ENCODE measurements at places on chromosomes 5 and 9.

GRCh38 chr5:155624597-155625241 is 611.2 kb downstream of the KIF4B start:
- no peak overlapping the region for H3K4me3 ChIP-seq
- no peak for DNase-seq
- H3K27me3 ChIP-seq = no peaks in the 10 kb centered on the region
- H3K27ac ChIP-seq = no peak overlapping the region
- H3K36me3 ChIP-seq = no peaks in the 10 kb centered on the region

GRCh38 chr9:84504360-84504759 is 163.8 kb upstream of the SLC28A3 start:
- no peaks in the 10 kb centered on the region for H3K27me3 ChIP-seq
- H3K4me1 ChIP-seq = no peaks in the 10 kb centered on the region
- H3K4me3 ChIP-seq = no peak overlapping the region

- H3K4me3 ChIP-seq = no peak overlapping the region
- no peak overlapping the region for H3K27ac ChIP-seq
- H3K4me1 ChIP-seq = no peaks in the 10 kb centered on the region
- no peaks in the 10 kb centered on the region for H3K27me3 ChIP-seq
- peaks cover 4% of the 10 kb centered on the region for H3K36me3 ChIP-seq
Measured at GRCh38 chr5:60718166-60718892, 18.4 kb upstream of the DEPDC1B start.

GRCh38 chr5:65475336-65475735 is 6.4 kb downstream of the ADAMTS6 start:
- H3K27me3 ChIP-seq = no peaks in the 10 kb centered on the region
- H3K4me1 ChIP-seq = no peaks in the 10 kb centered on the region
- no peak overlapping the region for H3K4me3 ChIP-seq

- peaks cover 4% of the 10 kb centered on the region for H3K4me1 ChIP-seq
- no peaks in the 10 kb centered on the region for H3K27me3 ChIP-seq
- no peak overlapping the region for H3K4me3 ChIP-seq
- H3K27ac ChIP-seq = no peak overlapping the region
- peaks cover 6% of the 10 kb centered on the region for H3K36me3 ChIP-seq
Measured at GRCh38 chr5:53946405-53947100, 363.8 kb downstream of the ARL15 start.

- H3K4me3 ChIP-seq = no peak overlapping the region
- H3K27me3 ChIP-seq = peaks cover 3% of the 10 kb centered on the region
- no peak for DNase-seq
- H3K4me1 ChIP-seq = no peaks in the 10 kb centered on the region
- H3K36me3 ChIP-seq = peaks cover 6% of the 10 kb centered on the region
Measured at GRCh38 chr9:135514342-135515082, 6.7 kb upstream of the LCN1 start.

GRCh38 chr5:16934123-16934522 is 2.0 kb downstream of the MYO10 start:
- no peak overlapping the region for H3K27ac ChIP-seq
- peaks cover 3% of the 10 kb centered on the region for H3K27me3 ChIP-seq
- peak overlapping the region; percentile 83 for H3K4me3 ChIP-seq
- DNase-seq = peak; percentile 85
- H3K4me1 ChIP-seq = peaks cover 17% of the 10 kb centered on the region

GRCh38 chr5:132808448-132808847 is 4.7 kb upstream of the SOWAHA start:
- peaks cover 10% of the 10 kb centered on the region for H3K36me3 ChIP-seq
- no peak overlapping the region for H3K27ac ChIP-seq
- H3K4me1 ChIP-seq = peaks cover 1% of the 10 kb centered on the region
- H3K4me3 ChIP-seq = no peak overlapping the region

DNA sequence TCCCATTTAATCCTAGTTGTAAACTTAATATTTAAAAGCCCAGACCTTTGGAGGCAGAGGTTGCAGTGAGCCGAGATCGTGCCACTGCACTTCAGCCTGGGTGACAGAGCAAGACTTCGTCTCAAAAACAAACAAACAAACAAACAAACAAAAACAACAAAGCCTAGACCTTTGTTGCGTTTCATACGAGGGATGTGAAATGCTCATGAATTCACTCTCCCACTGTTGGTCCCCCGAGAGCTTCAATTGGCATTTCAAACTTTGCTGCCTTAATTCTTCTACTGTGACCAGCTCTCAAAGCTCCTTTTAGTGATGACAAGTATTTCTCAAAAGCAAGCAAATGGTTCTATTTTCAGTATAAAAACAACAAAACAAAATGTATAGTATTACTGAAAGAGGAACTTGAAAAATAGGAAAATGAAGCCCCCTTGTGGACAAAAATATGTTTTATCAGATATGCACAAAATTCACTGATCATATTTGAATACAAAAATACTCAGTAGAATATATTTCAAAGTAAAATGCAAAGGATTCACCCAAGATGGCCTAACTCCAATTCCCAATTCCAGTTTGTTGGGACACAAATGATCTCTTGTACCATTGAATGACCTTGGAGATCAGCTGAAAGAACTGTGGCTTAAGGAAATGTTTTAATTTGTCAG is 140.4 kb downstream of the ESM1 start:
- H3K4me1 ChIP-seq = peaks cover 31% of the 10 kb centered on the region
- peak overlapping the region; percentile 41 for H3K4me3 ChIP-seq
- no peak for DNase-seq
- peak overlapping the region; percentile 64 for H3K27ac ChIP-seq
- peaks cover 10% of the 10 kb centered on the region for H3K27me3 ChIP-seq

DNA sequence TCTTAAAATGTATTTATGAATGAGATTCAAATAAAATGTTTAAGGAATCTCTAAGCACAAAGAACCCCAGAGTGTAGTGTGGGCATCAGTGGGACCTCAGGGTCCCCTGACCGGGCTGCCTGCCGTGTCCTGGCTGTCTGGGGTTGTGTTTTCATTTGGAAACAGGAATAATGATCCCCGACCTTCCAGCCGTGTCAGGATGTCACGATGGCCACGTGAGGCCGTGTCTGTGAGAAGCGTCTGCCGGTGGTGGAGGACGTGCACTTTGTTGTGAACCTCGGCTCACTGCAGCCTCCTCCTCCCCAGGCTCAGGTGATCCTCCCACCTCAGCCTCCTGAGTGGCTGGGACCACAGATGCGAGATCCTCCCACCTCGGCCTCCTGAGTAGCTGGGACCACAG is 4.3 kb downstream of the TRAF2 start:
- H3K4me3 ChIP-seq = no peak overlapping the region
- no peak overlapping the region for H3K27ac ChIP-seq
- DNase-seq = no peak
- no peaks in the 10 kb centered on the region for H3K36me3 ChIP-seq

GRCh38 chr9:35357826-35358225 is 132.1 kb upstream of the RUSC2 start:
- no peak overlapping the region for H3K4me3 ChIP-seq
- no peak overlapping the region for H3K27ac ChIP-seq
- peaks cover 6% of the 10 kb centered on the region for H3K36me3 ChIP-seq
- DNase-seq = no peak
- H3K4me1 ChIP-seq = peaks cover 3% of the 10 kb centered on the region
